Activated T-helper 1 cell treated with anti-CD3 and anti-CD28 coated beads, Interleukin-12 subunit alpha, Interleukin-12 subunit beta, Interleukin-2, Interleukin-4 antibody, amounts not matched to agents 30 ng/mL and 10 ng/mL and 1 ng/mL, durations not matched to agents 14 hours and 24 hours and 36 hours (primary cell): ENCODE measurements at places on chromosomes 5 and 9.

DNA sequence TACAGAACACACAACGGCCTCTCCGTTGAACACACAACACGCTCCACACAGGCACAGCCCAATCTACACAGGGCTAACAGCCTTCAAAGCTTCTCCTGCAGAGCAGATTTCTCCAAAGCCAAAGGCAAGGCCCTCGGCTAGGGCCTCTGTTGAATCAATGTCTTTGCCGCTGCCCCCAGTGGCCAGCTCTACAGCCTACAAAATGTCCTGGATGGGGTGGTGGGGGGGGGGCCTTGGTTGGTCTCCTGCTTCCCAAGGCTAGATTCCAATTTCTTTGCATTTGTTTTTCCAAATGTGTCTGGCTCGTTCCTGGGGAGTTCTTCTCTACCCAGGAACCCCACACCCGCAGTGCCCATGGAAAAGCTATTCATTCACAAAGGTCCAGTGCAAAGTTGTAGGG is 167.2 kb downstream of the PAX5 start:
- peaks cover 4% of the 10 kb centered on the region for H3K27me3 ChIP-seq
- H3K4me3 ChIP-seq, result no peak overlapping the region
- no peak for DNase-seq
- no peaks in the 10 kb centered on the region for H3K36me3 ChIP-seq

DNA sequence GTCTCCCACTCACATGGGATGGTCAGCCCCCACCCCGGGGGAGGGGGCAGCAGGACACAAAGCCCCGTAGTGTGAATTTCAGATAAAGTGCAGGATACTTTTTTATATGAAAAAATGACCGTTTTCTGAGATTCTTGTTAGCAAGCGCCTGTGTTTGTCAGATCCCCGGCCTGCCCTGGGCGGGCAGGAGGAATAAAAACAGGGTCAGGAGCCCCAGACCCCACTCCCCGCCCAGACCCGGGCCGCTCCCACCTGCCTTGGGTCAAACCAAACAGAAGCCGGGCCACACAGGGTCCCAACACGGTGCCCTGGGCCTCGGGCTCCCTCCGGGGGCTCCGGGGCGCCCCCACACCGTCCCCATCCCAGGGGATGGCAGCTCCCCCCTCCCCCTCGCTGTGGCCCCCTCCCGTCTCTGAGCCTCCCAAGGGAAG is 13.5 kb upstream of the NRARP start:
- no peak overlapping the region for H3K4me3 ChIP-seq
- H3K27me3 ChIP-seq, result peaks cover 3% of the 10 kb centered on the region
- no peak overlapping the region for H3K27ac ChIP-seq
- no peaks in the 10 kb centered on the region for H3K4me1 ChIP-seq

GRCh38 chr9:121735065-121735792 is 83.8 kb downstream of the DAB2IP start:
- H3K36me3 ChIP-seq, result no peaks in the 10 kb centered on the region
- H3K4me3 ChIP-seq, result no peak overlapping the region
- DNase-seq, result no peak

DNA sequence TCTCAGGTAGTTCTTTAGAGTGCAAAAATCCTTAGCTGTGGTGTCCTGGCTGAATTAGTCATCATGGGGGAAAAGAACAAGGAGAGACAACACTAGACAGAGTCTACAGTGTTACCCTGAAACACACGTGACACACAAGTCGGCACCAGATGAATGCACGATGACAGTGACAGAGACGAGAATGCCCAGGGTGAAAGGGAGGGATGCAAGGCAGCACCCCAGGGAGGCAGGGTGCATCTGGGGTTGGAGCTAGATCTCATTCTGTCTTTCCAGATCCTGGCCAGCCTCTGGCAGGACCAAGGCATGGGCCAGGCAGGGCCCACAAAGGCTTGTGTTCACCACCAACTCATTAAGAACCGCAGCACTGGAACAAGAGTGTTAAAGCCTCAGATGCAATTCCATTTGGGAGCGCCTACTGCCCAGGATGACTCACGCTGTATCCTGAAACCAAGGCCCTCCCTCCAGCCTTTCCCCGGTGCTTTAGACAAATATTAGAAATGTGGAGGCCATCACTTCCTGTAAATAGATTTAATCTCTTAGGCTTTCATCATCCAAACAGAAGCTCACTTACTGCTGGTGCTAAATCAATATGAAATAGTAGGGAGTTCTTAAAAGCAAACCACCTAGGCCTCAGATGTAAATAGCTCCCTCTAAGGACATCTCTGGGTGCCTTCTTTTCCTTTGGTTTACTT is 56.1 kb downstream of the IRX2 start:
- no peak overlapping the region for H3K4me3 ChIP-seq
- H3K27me3 ChIP-seq, result no peaks in the 10 kb centered on the region
- H3K27ac ChIP-seq, result no peak overlapping the region
- H3K4me1 ChIP-seq, result no peaks in the 10 kb centered on the region
- no peak for DNase-seq

DNA sequence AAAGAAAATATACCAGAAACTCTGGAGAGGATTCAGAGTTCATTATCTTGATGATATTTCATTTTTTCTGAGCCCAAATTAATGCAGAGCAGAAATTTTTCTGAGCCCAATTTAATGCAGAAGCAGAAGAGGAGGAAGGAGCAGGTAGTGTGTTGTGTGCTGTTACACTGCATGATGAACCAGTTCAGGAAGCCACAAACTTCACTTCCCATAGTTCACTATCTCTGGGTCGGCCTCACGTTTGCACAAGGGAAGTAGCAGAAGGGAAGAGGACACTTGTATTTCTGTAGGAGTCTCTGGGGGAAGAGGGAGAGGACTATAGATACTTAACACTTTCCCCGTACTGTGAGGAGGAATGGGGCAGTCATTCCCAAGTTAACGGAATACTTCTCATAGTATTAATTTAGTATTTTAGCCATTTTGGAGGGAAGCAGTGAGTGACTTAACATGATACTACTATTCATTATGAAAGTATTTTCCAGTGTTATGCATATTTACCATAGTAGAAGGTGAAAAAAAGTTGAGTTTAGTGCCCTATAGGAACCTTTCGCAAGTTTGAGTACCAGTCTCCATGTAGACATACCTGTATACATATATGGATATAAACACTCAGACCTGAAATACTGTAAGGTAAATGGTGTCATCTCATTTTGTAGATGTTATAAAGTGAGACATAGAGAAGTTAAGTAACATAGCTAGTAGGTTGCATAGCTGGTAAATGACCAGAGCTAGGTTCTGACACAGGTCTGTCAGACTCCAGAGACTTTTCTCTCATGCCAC is 30.0 kb downstream of the XPA start:
- DNase-seq, result no peak
- H3K4me3 ChIP-seq, result no peak overlapping the region
- peak overlapping the region; percentile 49 for H3K27ac ChIP-seq
- H3K4me1 ChIP-seq, result peaks cover 39% of the 10 kb centered on the region
- peaks cover 61% of the 10 kb centered on the region for H3K36me3 ChIP-seq

DNA sequence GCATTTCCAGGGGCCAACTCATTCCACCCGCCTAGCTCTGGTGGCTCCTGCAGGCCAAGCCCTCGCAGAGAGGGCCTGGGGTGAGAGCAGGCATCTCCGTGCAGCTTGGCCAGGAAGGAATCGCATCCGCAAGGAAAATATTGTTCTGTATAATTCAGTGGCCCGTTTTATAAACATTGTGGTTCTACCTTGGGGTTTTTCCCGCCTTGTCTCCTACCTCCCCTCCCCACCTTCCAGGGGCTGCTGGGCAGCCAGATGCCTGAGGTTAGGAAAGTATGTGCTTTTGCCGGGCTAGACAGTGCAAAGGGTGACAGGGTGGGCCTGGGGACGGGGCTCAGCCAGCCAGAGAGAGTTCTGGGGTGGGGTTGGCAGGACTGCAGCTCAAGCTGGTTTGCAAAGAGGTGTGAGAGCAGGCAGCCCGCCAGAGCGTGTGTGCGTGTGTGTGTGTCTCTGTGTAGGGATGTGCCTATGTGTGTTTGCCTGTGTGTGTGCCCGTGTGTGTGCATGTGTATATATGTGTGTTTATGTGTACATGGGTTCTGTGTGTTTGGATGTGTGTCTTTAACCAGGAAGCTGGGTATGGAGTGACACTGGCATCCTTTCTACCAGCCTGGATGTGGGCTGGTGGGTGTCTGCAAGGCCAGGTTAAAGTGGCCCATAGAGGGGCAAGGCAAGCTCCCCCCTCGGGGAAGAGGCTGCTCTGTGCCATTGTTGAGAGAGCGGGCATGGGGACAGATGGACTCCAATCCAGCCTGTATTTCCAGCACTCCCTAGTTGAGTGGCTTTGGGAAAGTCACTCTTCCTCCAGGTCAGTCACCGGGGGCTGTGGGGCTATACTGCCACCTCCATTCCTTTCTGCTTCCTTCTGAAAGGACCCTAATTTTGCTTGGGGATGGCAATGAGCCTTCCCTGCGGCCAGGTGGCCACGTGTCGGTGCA is 10.6 kb upstream of the SLC2A6 start:
- H3K4me3 ChIP-seq, result no peak overlapping the region
- H3K27ac ChIP-seq, result no peak overlapping the region
- H3K4me1 ChIP-seq, result peaks cover 6% of the 10 kb centered on the region
- DNase-seq, result no peak
- H3K27me3 ChIP-seq, result no peaks in the 10 kb centered on the region

- H3K27me3 ChIP-seq, result peaks cover 21% of the 10 kb centered on the region
- no peak for DNase-seq
- H3K27ac ChIP-seq, result no peak overlapping the region
- H3K36me3 ChIP-seq, result no peaks in the 10 kb centered on the region
These were observed 21.9 kb upstream of the TTC39B start for GRCh38 chr9:15328946-15329345.

DNA sequence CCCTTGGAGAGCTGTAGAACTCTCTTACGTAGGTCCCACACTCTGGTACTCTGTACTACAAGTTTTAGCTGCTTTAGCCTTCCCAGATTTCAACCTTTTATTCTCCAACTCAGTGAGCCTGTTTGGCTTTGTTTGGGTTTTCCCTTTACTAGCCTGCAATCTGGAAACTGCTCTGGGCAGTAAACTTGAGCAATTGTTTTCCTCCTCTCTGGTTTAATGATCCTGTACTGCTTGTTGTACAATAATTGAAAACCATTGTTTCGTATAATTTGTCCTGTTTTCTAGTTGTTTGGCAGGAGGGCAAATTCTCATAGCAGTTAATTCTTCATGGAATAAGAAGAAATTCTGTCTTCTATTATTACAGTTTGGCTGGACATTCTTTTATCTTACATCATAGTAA is 62.8 kb upstream of the TLX3 start:
- H3K27me3 ChIP-seq, result no peaks in the 10 kb centered on the region
- H3K27ac ChIP-seq, result no peak overlapping the region
- H3K4me3 ChIP-seq, result no peak overlapping the region
- no peaks in the 10 kb centered on the region for H3K4me1 ChIP-seq

DNA sequence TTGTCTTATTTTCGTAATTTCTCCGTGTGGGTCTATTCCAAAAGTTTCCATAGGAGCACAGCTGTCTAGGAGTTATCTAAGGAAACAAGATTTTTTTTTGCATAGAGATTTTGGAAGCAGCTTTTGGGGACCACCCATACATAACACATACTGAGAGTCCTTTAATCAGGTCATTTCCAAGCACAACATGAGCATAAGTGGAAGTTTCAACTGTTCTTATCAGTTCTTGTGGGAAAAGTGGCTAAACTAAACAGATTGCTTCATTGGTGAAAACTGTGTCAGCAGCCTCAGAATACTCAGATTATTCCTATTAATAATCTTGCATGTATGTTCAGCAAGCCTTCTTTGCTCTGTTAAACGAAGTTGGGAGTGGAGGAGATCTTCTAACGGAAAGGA is 153.6 kb upstream of the TYRP1 start:
- no peaks in the 10 kb centered on the region for H3K4me1 ChIP-seq
- H3K4me3 ChIP-seq, result no peak overlapping the region
- no peaks in the 10 kb centered on the region for H3K36me3 ChIP-seq
- DNase-seq, result no peak
- H3K27me3 ChIP-seq, result no peaks in the 10 kb centered on the region

DNA sequence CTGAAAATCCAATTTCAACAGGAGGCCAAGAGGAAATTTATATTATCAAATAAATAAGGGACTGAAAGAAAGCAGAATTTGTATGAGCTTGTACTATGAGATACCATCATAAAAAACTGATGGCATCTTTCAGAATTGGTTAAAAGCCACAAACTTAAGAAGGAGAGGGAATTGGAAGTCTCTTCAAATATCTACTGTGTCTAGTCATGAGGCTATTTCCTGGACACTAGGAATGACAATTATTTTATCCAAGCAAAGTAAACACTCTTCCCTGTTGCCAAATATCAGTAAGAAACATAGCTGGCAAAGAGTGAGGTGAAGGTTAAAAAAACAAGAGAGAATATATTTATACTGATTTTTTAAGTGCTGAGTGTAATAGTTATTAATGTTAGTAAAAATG is 101.5 kb upstream of the ARRDC3 start:
- DNase-seq, result no peak
- H3K27me3 ChIP-seq, result peaks cover 8% of the 10 kb centered on the region
- no peak overlapping the region for H3K27ac ChIP-seq
- H3K4me3 ChIP-seq, result no peak overlapping the region

GRCh38 chr5:122612901-122613300 is 162.0 kb upstream of the SNX2 start:
- no peak overlapping the region for H3K4me3 ChIP-seq
- no peaks in the 10 kb centered on the region for H3K36me3 ChIP-seq
- H3K4me1 ChIP-seq, result no peaks in the 10 kb centered on the region
- DNase-seq, result no peak
- no peak overlapping the region for H3K27ac ChIP-seq

- no peaks in the 10 kb centered on the region for H3K36me3 ChIP-seq
- H3K27me3 ChIP-seq, result no peaks in the 10 kb centered on the region
- H3K27ac ChIP-seq, result no peak overlapping the region
- DNase-seq, result no peak
- no peak overlapping the region for H3K4me3 ChIP-seq
These were observed 50.7 kb upstream of the ARRDC3 start for GRCh38 chr5:91433861-91434260.

GRCh38 chr9:76530458-76531110 is 71.6 kb downstream of the GCNT1 start:
- no peak overlapping the region for H3K4me3 ChIP-seq
- H3K36me3 ChIP-seq, result no peaks in the 10 kb centered on the region
- H3K27ac ChIP-seq, result no peak overlapping the region
- DNase-seq, result no peak
- no peaks in the 10 kb centered on the region for H3K4me1 ChIP-seq
- no peaks in the 10 kb centered on the region for H3K27me3 ChIP-seq
